ENCODE measurements at places on chromosomes 4 and X.

DNA sequence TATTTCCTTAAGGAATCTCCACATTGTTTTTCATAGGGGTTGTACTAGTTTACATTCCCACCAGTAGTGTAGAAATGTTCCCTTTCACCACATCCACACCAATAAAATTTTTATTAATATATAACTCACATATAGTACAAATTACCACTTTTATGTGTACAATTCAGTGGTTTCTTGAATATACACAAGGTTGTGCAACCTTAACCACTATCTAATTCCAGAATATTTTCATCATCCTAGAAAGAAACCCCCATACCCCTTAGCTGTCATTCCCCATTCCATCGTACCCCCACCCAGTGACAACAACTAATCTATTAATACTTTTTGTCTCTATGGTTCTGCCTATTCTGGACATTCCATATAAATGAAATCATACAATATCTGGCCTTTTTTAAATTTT, 108.3 kb upstream of the USP9X start:
- DNase-seq: no peak

DNA sequence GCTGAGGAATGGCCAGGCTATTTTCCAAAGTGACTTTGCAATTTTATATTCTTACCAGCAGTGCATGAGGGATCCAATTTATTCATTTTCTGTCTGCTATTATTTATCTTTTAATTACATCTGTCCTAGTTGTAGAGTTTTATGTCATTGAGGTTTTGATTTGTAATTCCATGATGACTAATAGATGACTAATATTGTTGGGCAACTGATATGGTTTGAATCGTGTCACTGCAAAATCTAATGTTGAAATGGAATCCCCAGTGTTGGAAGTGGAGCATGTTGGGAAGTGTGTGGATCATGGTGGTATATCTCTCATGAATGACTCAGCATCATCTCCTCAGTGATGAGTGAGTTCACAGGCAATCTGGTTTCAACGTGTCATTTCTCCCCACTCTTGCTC, 201.5 kb downstream of the TBX22 start:
- DNase-seq: no peak

- no peak for DNase-seq
Observed at GRCh38 chrX:153821066-153821465, 9.3 kb downstream of the PDZD4 start.

- no peak for DNase-seq
Observed at GRCh38 chr4:155759372-155760252, 791 bp downstream of the GUCY1B1 start.

- DNase-seq: no peak
Observed at GRCh38 chr4:156036496-156036895, 82.8 kb upstream of the CTSO start.

- no peak for DNase-seq
Observed at GRCh38 chr4:113445286-113445685, 316.3 kb downstream of the CAMK2D start.

DNA sequence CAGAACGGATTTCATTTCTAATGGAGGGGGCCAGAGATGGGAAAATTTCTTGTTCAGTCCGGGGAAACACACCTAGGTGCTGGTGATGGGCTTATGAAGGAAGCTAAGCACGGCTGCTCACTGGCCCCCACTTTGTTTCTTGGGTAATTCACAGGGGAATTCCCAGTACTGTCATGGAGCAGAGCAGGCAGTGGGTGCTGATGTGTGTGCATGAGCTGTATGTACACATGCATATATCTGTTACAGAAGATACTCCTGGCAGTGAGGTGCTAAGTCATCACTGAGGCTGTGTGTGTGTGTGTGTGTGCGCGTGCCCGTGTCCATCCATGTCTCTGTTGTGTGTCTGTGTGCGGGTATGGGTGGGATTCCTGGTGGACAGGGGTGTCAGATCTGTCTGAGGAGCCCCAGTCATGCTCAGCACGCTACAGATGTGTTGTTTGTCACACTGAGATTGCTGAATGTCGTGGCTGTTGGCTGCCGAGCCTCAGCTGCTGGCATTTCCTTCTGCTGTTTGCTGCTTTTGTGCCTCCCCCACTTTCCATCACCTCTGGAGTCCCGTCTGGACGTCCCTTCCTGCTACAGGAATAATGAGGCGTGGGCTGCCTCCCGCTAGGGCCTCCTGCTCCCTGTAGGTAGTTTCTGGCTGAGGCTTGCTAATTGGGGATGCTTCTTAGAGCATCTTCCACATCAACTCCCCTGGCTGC, 53.3 kb downstream of the JADE1 start:
- DNase-seq: no peak

GRCh38 chr4:145554691-145555090, 64.5 kb upstream of the MMAA start:
- no peak for DNase-seq

DNA sequence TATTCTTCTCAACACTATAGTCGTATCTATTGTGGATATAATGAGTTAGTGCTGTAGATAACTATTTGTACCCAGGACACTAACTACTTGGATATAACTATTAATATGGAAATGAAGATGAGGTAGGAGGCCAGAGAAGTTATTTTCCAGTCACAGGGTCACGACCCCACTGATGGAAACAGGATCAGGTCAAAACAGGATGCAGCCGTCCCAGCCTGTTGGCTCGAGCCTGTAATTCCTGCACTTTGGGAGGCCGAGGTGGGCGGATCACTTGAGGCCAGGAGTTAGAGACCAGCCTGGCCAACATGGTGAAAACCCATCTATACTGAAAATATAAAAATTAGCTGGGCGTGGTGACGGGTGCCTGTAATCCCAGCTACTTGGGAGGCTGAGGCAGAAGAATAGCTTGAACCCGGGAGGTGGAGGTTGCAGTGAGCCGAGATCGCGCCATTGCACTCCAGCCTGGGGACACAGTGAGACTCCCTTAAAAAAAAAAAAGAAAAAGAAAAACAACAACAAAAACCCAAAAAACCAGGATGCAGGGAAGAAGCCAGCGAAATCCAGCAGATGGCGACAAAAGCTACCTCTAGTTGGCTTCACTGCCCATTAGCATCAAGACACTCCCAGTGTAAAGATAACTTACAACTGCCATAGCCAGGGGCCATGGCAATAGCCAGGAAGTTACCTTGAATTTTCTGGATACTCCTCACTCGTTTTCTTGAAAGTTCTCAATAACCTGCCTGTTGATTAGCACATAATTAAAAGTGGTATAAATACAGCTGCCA, 37.9 kb upstream of the NKAP start:
- no peak for DNase-seq
